ENCODE measurements at places on chromosomes 3 and 15.

DNA sequence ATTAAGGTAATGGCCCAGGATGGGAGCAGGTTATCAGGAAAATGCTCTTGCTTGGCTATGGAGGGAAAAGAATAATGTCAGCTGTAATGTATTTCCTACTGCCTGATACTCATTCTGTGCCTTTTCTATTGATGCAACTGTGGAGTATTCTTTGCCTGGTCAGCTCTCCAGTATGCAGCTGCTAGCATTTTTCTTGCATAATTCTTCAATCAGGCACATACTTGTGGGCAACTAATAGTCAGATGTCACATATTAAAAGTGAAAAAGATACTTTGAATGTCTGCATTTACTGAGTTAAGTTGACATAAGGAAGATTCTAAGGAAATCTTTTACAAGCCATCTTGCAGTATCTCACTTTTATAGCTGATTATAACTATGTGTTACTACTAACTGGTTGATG is 29.5 kb downstream of the CD80 start:
- no peak for DNase-seq

DNA sequence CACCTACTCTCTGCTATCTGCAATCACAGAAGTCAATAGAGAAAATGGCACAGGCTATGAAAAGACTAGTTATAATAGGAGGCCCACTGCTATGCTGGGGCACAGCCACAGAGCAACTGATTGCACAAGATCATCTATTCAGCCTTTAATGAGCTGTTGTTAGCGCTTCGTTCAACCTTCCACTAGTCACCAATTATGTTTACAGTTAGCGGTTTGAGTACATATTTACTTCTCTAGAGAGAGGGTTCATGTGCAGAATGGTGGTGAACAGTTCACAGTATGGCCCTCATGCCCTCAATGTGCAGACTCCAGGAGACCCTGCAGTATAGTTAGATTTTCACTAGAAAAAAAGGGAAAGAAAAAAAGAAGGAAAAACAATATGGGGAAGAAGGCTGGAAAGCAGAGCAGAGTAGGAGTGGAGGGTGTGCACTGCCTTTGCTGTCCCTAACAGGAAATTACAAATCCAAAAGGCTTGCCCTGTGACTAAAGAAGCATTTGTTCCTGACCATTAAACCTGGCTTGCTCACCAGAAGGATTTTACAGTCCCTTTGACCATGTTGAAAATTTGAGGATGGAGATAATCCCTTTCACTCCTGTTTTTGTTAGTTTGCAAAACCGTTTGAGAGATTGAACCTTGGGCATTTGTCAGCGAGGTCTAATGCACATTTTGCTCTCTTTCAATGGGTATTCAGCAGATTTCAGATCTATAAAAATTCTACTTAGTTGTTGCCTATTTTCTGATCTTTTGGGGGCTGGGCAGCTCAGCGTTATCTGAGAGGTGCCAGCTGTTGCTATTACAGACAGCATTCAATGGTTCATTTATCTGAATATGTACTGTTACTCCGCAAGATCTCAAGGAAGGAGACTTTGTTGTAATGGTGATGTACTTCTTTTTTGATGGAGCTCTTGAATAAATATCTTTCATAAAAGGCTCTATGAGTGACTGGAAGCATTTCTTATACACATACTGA is 296.1 kb downstream of the LSAMP start:
- no peak for DNase-seq

DNA sequence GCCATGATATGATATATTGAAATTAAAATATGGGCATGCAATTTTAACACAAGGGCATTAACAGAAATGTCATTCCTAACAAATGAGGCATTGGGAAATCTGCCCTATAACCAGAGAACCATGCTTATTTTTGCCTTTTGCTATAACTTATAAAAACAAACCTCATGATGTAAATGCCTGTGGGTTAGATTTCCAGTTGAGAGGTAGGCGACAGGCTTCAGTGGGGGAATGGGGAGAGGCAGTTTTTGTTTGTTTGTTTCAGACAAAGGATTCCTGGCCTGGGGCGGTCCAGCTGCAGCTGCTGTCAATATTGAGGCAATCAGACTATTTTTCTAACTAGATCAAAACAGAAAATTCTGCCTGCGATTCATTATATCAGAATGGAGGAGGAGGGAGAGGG is 490.4 kb upstream of the CFAP20DC start:
- no peak for DNase-seq

- no peak for DNase-seq
Observed at GRCh38 chr3:139642996-139643395, 34.8 kb downstream of the NMNAT3 start.

GRCh38 chr3:143351895-143352608 is 232.5 kb downstream of the CHST2 start:
- DNase-seq = no peak

GRCh38 chr3:127264794-127265514 is 22.9 kb downstream of the PRR20G start:
- no peak for DNase-seq

- no peak for DNase-seq
Observed at GRCh38 chr3:40169983-40170382, 139.5 kb upstream of the EIF1B start.

DNA sequence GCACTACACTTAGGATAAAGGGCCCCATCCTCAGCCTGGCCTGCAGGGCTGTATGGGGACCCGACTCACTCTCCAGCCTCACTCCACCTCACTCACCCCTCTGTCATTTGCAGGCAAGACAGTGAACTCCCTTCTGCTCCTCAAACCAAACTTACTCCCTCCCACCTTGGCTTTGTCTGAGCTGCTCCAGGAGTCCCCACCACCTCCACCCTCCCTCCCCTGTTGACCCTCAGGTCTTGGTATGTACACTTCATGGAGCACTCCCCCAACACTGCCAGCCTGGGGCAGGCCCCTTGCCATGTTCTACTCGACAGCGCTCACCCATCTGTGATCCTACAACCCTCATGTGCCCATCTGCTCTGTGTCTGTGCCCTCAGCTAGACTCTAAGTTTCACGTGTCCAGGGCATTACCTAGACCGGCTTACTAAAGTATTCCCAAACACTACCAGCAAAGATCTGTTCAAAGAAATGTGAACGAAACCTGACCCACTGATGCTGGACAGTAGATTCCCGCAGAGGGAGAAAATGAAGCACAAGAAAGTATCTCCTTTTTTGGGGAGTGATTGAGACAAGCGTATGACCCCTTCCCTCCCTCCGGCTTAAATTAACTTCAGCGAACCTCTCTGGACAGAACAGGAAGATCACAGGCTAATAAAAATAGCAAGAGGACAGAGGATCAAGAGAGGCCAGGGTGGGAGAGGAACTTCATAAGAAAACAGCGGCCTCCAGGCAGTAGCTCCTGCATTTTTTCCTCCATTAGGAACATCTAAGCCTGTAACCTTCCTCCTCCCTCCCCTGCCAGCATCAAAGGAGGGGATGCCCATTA is 113.2 kb downstream of the RFTN1 start:
- no peak for DNase-seq

- DNase-seq = no peak
Observed at GRCh38 chr15:63476229-63476632, 28.2 kb upstream of the USP3 start.

DNA sequence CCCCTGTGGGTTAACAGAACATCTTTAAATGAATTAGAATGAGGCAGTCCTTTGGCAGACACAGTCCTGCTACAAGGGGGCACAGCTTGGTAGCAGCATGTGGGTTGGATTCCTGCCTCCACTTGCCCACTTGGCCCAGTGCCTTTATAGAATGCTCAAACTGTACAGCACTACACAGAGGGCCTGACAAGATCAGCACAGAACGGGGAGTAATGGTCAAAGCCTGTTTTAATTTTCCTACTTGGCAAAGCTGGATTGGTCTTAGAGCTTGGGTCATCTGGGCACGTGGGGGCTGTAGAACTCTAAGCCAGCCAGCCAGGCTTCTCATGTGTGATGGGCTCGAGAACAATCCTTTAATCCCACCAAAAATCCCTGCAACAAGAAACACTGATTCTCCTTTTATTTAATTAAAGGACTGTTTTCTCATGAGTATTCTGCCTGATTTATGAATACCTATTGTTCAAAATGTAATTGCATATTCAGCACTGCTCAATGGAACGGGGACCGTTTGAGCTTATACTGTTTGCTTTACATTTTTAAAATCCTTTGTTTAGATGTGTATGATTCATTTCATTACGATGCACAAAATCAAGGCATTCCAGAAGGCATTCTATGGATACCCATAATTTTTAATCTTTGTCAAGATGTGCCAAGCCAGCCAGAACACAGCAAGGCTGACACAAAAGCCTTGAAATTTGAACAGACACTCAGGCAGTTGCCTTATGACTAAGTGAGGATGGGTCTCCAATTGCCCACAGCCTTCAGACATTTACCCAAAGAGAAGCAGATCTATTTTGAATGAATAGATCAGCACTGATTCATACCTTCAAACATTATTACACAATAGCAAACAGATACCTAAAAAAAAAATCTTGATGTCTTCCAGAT is 249.3 kb upstream of the TGFBR2 start:
- no peak for DNase-seq

DNA sequence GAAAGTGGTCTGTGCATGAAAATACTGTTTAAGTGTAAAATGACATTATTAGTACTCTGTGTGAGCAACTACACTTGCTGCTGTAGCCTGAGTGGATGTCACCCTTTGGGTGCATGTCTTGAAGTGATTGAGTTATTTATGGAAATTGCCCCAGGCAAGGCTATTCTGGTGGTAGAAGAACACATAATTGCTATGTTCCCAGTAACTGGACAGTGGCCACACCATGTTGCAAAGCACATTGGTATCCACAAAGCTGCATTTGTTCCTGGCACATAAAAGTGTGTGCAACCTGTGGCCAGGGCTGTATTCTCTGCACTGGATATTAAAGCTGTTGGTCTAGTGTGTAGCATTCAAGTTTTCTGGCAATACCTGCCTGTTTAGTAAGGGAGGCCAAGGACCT is 23.8 kb downstream of the MTMR14 start:
- no peak for DNase-seq

DNA sequence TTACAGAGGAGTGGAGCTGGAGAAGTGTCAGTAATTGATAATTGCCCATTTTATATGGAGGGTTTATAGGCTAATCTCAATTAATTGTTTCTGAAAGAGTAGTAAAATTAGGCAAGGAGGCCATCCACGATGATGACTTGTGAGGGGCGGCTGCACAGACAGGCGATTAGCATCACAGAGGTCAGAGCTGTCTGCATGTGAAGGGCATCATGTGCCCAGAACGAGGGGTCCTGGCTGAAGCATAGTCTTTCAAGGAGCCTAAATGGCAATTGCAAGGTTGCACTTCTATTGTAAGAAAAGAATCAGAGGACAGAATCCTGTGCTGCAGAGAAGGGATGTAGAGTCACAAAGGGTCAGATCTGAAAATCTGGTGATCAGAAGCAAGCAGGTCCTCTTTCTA is 196.6 kb downstream of the EBLN2 start:
- no peak for DNase-seq

- DNase-seq = no peak
Observed at GRCh38 chr3:194083637-194084224, 52.2 kb upstream of the HES1 start.
